Pons (tissue), 1 donor: ENCODE measurements at places on chromosomes 1 and 21.
A peak's percentile ranks its signal among the peaks of the same experiment; 100 is the strongest.

- DNase-seq, result peak; percentile 34
These were observed 36.8 kb downstream of the HLCS start for GRCh38 chr21:36929622-36930021.

DNA sequence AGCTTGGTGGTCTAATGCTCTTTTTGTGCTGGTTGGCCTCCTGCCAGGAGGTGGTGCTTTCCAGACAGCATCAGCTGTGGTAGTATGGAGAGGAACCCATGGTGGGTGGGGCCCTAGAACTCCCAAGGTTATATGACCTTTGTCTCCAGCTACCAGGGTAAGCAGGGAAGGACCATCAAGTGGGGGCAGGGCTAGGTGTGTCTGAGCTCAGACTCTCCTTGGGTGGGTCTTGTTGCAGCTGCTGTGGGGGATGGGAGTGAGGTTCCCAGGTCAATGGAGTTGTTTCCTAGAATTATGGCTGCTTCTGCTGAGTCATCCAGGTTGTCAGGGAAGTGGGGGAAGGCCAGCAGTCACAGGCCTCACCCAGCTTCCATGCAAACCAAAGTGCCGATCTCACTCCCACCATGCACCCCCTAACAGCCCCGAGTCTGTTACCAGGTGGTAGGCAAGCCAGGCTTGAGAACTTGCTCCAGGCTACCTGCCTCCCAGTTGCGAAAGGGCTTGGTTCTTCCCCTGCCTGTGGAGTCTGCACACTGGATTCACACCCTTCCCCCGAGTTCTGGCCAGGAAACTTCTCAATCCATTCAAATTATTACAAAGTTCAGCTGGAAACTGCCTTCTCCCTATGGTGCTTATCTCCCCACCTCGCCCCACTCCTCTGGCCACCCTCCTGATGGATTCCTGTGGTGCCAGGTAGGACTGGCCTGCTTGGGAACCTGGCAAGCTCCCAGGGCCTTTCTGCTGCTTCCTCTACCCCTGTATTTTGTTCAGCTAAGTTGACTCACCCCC, 37.8 kb downstream of the DRAM2 start:
- no peak for DNase-seq

GRCh38 chr1:52238887-52239707, 97.2 kb downstream of the ZFYVE9 start:
- DNase-seq, result no peak

DNA sequence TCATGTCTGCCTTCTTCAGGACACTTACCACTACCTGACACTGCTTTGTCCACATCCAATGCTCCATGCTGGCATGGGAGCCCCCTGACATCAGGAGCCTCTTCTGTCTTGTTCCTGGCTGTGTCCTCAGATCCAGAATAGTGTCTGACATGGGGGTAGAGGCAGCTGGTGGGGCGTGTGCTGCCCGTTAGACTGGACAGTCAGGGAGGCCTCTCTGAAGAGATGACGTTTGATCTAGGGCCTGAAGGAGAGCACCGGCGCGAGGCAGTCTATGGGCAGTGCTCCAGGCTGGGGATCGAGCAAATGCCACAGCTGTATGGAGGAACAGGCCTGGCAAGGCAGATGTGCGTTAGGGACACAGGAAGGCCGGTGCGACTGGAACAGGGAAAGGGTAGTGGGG, 16.6 kb downstream of the SLC9A1 start:
- no peak for DNase-seq

GRCh38 chr21:42025376-42026081, 15.4 kb upstream of the ZBTB21 start:
- DNase-seq, result no peak

DNA sequence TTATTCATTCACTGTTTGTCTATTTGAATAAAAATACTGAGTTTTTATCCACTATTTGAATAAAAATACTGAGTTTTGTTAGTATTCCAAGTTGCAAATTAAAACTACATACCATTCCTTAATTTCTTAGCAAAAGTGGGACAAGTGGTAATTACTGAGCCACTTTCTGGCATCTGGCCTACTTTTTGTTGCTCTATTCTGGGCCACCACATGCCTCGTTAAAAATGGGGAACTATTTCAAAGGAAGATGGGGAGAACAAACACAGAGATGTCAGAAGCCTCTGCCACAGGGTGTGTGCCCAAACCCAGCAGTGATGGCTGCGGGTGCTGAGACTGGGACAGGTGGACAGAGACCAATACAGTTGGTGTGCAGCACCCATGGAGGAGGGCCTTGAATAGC, 14.6 kb downstream of the PIGP start:
- DNase-seq, result peak; percentile 29

- DNase-seq, result no peak
These were observed 49.1 kb upstream of the LRRC3 start for GRCh38 chr21:44405948-44406872.
